ENCODE measurements at places on chromosomes 4 and X. TPM values are rescaled to one million over a fixed set of nuclear protein-coding genes. Genes with fewer than 3 reads are reported as not detected.

The QDPR gene
- total RNA-seq: 20.4 TPM

The BEX5 gene
- 4.3 TPM for total RNA-seq

The STBD1 gene
- total RNA-seq: 0.68 TPM

The ANXA10 gene
- not detected for total RNA-seq

The TENM3 gene
- not detected for total RNA-seq

The ALB gene
- not detected for total RNA-seq

The CT45A2 gene
- not detected for total RNA-seq

The ZFP42 gene
- total RNA-seq: not detected

- no peak for DNase-seq
Observed at GRCh38 chr4:139295942-139296299, 5.4 kb upstream of the NAA15 start.

DNA sequence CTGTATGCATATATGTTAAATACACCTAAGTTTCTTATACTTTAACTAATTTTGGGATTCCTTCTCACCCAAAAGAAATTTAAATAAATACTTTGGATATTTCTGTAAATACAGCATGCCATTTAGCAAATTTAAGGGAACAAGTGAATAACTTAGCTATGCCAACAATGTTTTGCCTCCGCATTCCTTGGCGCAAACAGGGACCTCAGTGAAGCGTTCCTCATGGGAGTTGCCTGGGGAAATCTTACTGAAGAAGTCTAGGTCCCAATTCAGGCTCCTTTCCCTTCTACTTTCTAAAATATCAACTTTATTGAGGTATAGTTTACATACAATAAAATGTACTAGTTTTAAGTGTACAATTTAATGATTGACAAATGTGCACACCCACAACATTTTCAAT, 25.0 kb downstream of the COL4A5 start:
- DNase-seq: no peak

- no peak for DNase-seq
Observed at GRCh38 chr4:22070256-22070655, 121.7 kb upstream of the KCNIP4 start.

GRCh38 chr4:12421364-12421763, 992.7 kb upstream of the HS3ST1 start:
- no peak for DNase-seq

- DNase-seq: no peak
Observed at GRCh38 chr4:168757500-168757899, 252.6 kb downstream of the CBR4 start.

- DNase-seq: no peak
Observed at GRCh38 chrX:154300816-154301215, 5.2 kb downstream of the TKTL1 start.

DNA sequence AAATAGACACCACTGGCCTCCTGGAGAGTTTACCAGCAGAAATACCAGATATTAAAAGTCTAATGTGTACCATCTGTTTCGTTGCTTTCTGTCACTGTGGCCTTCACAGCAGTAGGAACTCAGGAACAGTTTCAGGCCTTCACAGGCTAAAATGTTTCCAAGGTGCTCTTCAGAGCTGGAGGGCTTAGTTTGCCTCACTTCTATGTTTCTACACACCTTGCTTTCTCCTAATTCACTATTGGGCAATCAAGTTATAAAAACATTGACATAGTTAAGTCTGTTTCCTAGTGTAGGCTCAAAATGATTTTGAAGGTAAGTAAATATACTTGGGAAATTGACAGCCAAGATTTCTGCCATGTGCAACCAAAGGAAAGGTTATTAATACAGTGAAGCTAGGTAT, 258.6 kb downstream of the TEX13A start:
- no peak for DNase-seq

GRCh38 chrX:4905576-4905975, 1192.1 kb upstream of the PRKX start:
- DNase-seq: no peak

DNA sequence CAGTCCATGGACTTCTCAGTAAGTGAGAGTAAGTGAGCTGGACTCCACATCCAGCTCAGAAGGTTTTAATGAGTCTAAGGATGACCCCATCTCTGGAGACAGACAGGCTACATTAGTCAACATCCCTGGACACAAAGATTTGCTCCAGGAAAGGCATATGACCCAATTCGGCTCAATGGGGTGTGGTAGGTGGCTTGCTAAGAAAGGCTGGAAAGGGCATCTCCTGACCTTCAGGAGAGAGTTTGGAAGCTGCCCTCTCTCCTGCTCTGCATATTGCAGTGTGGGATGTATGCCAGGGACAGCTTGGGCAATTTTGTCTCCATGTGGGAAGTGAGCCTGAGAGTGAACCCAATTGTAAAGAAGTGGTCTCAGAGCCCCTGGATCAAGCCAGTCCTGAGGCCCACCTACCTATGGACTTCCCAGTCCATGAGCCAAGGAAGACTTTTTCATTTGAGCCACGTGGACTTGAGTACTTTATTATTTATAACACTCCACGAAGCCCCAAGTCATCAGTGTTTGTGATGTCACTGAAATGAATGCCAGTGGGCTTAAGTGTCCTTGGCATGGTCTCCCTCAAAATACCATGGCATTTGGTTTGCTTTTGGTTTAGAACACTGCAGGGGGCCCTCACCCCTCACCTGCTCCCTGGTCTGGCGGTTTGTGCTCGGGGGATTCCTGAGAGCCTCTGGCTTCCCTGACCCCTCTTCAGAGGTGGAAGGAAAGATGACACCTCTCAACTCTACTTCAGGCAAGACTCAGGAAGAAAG, 10.4 kb upstream of the ABLIM2 start:
- no peak for DNase-seq

DNA sequence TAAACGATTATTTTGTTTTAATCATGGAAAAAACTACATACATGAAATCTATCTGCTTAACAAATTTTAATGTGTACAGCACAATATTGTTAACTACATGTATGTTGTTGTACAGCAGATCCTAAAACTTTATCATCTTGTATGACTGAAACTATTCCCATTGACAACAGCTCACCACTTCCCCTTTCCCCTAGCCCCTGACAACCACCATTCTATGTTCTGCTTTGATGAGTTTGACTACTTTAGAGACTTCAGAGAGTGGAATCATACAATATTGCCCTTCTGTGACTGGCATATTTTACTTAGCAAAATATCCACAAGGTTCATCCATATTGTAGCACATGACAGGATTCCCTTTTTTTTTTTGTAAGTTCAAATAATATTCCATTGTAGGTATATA, 185.9 kb downstream of the CFAP299 start:
- DNase-seq: no peak

- DNase-seq: no peak
Observed at GRCh38 chrX:16592194-16592770, 57.7 kb upstream of the S100G start.

DNA sequence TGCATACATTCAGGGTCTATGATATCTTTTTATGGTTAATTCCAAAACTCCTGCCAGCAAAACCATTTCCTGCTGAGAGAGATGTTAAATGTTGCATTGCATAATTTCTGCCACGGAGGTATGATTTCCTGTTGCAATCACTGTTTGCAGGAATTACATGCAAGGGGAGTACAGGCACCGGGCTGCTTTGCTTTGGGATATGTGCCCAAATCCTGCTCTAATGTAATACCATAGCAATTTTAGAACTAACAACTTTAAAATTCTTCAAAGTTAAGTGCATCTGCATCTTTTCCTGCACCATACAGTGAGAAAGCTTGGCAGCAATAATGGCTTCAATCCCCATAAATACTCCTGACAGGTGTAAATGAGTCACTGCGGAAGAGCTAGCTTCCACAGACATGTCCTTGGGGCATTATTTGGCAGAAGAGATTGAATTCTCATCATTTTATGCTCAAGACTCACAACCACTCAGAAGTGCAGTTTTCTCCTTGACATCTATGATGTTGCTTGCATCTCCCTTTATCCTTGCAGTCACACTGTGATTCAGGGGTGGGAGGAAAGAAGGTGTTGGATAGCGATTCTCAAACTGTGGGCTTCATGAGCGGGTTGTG, 29.6 kb downstream of the TRIM2 start:
- DNase-seq: no peak

DNA sequence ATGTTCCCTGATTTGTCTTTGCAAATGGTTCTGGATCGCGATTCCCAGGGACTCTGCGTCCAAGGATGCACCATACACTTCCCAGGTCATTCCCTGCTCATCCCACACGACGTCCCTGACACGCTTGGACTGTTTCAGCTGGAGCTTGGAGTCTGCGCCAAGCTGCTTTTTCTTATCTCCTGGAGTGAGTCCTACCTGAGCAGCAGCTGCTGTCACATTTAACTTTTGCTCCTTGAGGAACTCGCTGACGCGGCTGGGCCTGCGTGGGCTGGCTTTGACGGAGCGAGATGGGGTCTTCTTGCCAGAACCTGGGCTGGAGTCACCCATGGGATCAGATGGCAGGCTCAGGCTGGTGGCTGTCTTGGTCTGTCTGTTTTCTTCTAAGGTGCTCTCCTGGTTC, 59.6 kb downstream of the GPRIN3 start:
- DNase-seq: no peak

GRCh38 chr4:55017406-55017805, 108.0 kb downstream of the KDR start:
- no peak for DNase-seq

- DNase-seq: no peak
Observed at GRCh38 chr4:182068920-182069319, 174.3 kb upstream of the TENM3 start.

- no peak for DNase-seq
Observed at GRCh38 chrX:153793291-153793690, 884 bp downstream of the IDH3G start.

- DNase-seq: no peak
Observed at GRCh38 chr4:87409420-87409939, 12.9 kb upstream of the NUDT9 start.

DNA sequence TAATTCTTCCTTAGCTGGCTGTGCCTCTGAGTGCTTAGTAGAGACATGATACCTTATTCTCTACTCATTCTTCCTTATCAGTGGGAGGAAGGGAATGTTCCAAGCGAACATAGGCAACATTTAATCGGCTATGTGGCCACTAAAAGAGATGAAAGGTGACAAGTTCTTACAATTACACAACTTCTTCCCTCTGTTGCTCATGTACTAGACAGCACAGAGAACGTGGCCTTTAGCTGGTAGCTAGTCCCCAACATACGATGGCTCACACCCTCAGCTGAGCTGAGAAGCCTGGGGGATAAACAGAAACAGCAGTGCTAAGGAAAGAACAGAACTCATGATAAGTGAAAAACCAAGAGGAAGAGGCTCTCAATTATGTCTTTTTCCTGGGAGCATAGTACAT, 52.2 kb downstream of the APOO start:
- no peak for DNase-seq

- DNase-seq: no peak
Observed at GRCh38 chr4:166846939-166847338, 387.4 kb downstream of the SPOCK3 start.

DNA sequence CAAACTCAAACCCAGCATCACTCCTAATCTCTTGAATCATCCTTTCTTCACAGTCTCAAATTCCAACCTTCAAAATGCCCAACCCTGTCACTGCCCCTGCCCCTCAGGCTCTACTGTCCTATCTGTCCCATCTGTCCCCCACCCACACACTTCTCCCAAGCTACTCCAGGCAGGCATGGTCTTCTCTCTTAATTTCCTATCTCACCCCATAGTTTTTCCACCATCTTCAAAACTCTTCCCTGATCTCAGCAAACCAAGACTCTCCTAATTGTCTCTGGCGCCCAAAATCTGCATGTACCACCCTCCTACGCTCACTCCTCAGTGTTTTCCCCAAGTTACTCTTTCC, 644 bp downstream of the LAMP2 start:
- no peak for DNase-seq
